ENCODE measurements at places on chromosomes 2 and 18.

- peak; percentile 90 for DNase-seq
Measured at GRCh38 chr2:42102591-42103450, 55.0 kb downstream of the PKDCC start.

- DNase-seq, result peak; percentile 79
Measured at GRCh38 chr2:72115110-72116080, 32.3 kb downstream of the CYP26B1 start.

GRCh38 chr2:142395291-142395690 is 264.5 kb upstream of the LRP1B start:
- no peak for DNase-seq

DNA sequence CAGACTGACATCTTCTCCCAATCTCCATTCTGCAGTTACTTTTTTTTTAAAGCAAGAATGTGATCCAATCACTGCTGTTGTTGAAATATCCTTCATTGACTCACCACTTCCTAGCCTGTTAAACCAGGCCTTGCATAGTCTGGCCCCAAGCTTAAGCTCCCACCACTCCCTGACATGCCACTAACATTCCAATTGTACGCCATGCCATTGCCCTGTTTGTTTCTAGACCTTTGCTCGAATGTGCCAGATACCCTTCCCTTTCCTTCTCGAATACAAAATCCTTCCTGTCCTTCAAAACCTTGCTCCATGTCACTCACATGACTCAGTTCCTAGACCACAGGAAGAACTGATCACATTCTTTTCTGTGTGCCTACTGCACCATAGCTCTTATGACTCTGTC is 224.2 kb downstream of the CYRIA start:
- DNase-seq, result no peak

- no peak for DNase-seq
Measured at GRCh38 chr18:61400716-61401115, 67.5 kb downstream of the CDH20 start.

DNA sequence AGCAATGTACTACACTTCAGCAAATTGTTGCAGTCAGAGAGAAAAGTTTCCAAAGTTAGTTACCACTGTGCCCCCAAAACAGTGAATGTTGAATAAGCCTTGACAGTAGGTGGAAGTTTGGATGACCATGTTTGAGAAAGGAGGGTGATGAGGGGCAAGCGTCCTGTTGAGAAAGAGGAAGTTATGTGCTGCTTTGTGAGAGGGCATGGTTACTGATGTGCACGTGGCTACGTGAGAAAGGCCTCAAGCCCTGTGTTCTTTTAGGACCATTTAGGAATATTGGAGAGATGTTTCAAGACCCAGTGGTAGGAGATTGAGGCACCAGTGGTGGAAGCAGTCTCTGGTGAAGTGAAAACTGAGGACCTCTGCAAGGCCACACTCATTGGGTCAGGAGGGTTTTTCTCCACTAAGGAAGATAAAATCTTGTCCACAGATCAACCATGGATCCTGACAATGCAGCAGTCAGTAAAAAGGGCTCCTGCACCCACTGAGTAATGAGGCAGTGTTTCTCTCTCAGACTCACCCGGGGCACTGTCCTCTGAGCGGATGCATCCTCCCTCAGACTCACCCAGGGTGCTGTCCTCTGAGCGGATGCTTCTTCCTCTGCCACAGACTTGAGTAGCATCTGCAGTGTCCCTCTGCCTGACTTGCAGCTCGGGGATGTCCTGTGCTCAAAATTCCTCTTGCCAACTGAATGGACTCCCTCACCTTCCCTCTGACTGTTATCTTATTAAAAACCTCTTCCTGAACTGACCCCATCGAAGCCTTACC is 34.7 kb upstream of the ACTR3 start:
- DNase-seq, result no peak

DNA sequence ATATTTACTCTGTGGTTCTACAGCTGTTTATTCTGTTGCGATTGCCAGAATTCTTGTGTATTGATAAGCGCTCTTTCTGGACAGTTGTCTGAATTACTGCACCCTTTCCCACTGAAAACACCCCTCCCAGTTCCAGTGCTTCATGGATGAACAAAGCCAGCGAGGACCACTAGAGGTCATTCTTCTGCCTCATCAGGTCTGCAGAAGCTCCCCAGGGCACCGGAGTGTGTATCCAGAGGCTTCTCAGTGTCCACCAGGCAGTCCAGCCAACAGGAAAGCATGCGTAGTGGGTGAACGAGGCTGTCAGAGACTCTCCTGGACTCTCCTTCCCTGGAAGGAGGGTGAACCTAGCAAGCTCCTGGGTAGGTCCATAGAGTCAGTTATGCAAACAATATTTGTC is 40.6 kb upstream of the INHBB start:
- DNase-seq, result no peak

DNA sequence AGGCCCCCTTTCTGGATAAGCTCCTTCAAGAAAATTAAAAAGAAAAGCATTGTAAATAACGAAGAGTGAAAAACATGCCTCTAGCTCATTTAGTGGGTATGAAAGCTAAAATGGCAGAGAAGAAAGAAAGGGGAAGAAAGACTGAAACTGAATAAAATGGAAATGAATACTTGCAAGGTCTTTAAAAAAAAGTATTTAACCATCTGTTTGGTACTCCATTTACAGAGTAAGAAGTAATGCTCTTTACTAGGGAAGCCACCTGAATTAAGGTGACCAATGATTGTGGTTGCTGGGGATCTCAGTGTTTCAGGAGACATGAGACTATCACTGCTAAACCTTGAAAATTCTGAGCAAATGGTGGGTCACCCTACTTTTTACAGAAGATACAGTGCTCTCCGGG is 17.7 kb upstream of the ARL5A start:
- no peak for DNase-seq

GRCh38 chr2:239687441-239687840 is 286.6 kb upstream of the HDAC4 start:
- no peak for DNase-seq

GRCh38 chr2:203469546-203469945 is 65.6 kb downstream of the RAPH1 start:
- no peak for DNase-seq

Measured in left hindlimb (tissue), 1 donor.